ENCODE measurements at places on chromosomes 5 and 9.

DNA sequence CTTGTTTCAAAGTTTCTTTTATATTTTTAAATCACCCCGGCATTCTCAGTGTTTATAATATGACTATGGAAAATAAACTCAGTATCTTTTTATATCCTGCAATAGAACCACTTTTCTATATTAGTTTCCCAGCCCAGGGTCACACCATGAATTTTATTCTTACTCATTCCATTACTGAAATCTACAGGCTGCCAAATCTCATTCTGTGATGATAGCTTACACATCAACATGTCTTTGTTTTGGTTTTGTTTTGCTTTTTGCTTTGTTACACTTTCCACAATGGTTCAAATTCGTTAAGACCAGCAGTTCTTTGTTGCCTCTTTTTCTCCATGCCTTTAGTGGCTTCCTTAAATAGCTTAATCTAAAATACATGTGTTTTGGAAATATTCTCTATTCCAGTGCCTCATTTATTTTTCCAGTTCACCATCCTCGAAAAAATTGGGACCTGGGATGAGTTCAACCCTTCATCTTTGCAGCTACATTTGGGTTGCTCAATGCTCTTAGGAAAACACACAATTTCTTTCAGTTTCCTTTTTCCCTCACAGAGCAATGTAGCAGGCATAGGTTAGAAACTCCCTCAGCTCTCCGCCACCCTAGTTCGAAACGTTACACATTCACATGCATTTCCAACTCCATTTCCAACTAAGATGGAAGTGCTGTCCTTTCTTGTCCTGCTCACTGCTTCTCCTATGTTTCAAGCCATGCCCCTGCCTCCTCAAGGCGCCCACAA, 1146.3 kb downstream of the MAT2B start:
- DNase-seq, result no peak

DNA sequence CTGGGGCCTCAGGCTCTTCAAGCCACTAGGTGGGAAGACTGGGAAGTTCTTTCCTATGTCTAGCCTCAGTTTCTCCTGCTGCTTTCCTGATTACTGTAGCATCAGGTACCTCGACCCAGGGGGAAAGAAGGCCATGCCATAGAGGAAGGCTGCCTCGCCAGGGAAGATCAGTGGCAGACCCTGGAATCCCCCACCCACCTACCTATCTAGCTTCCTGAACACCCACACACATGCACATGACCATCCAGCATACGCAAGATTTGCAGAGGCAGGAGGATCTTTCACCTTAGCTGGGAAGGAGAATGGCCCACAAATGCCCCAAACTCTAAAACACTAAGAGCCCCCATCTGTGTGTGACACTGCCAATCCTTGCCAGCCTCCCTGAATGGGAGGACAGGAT, 8.0 kb downstream of the NR5A1 start:
- no peak for DNase-seq

GRCh38 chr5:29469581-29469980, 1723.9 kb upstream of the CDH6 start:
- no peak for DNase-seq

DNA sequence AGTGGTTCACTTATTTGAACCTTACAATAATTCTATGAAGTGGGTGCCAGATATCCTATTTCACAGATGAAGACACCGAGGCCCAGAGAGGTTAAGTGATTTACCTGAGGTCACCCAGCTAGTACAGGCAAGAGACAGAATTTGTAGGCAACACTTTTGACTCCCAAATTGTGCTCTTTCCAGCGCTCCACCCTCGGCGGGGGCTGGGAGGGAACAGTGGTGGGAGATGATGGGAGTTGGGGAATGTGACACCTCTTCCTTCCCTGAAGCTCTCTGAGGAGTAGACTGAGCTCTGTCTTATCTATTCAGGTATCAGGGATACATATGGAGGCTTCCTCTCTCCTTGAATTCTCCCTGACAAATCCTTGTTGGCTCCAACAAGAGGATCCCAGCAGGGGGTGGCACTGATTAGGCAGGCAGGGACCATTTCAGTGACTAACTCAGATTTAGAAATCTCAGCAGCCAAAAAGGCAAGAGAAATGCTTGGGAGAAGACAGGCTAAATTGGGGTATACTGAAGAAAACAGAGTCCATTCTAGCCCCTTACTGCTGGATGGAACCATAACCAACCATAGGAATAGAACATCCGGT, 95.8 kb upstream of the PANK3 start:
- DNase-seq, result no peak

GRCh38 chr9:8874482-8874881, 1074.9 kb upstream of the DMAC1 start:
- DNase-seq, result no peak

GRCh38 chr5:106956886-106957285, 713.9 kb downstream of the EFNA5 start:
- no peak for DNase-seq

- no peak for DNase-seq
Measured at GRCh38 chr9:76932757-76933156, 26.8 kb upstream of the PRUNE2 start.

GRCh38 chr5:159199780-159200179, 9.6 kb downstream of the RNF145 start:
- DNase-seq, result no peak

GRCh38 chr5:141360685-141361084, 891 bp downstream of the PCDHGB2 start:
- DNase-seq, result no peak

DNA sequence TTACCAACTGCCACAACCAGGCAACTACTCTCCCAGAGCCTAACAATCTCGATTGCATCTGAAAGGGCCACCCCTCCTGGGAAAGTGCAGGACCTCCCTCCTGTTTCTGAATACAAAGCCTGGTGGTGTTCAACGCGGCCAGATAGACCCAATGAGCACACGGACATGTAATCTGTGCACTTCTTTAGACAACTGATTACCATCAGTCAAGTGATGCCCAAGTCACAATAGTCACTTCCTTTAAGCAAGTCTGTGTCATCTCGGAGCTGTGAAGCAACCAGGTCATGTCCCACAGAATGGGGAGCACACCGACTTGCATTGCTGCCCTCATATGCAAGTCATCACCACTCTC, 739 bp downstream of the C9orf72 start:
- no peak for DNase-seq

GRCh38 chr5:88877826-88878225, 5.2 kb downstream of the MEF2C start:
- DNase-seq, result no peak

- DNase-seq, result no peak
Measured at GRCh38 chr5:1806199-1806598, 5.0 kb downstream of the NDUFS6 start.

DNA sequence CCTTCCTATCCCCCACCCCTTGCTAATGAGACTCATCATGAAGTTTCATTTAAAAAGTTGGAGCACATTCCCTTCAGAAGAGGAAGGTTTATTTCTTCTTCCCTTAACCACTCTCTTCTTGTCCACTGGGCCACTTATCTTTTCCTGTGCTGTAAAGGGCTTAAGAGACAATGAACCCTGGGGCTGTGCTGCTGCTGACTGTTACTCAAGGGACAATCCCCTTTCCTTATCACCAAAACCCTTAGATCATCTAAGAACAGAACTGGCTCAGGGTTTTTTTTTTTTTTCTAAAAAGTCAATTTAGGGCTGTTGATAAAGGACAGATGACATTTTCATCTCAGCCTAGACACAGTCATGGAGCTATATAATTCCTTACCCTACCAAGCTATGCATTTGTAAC, 29.6 kb downstream of the CAPSL start:
- no peak for DNase-seq

GRCh38 chr9:85262333-85262732, 479.4 kb downstream of the AGTPBP1 start:
- DNase-seq, result no peak

GRCh38 chr9:133347515-133347984, 381 bp downstream of the MED22 start:
- no peak for DNase-seq

GRCh38 chr5:34916518-34916917, 1.0 kb downstream of the BRIX1 start:
- DNase-seq, result no peak

- no peak for DNase-seq
Measured at GRCh38 chr9:106752581-106752980, 110.4 kb upstream of the ZNF462 start.

GRCh38 chr5:164256954-164257353, 751.5 kb downstream of the MAT2B start:
- DNase-seq, result no peak

DNA sequence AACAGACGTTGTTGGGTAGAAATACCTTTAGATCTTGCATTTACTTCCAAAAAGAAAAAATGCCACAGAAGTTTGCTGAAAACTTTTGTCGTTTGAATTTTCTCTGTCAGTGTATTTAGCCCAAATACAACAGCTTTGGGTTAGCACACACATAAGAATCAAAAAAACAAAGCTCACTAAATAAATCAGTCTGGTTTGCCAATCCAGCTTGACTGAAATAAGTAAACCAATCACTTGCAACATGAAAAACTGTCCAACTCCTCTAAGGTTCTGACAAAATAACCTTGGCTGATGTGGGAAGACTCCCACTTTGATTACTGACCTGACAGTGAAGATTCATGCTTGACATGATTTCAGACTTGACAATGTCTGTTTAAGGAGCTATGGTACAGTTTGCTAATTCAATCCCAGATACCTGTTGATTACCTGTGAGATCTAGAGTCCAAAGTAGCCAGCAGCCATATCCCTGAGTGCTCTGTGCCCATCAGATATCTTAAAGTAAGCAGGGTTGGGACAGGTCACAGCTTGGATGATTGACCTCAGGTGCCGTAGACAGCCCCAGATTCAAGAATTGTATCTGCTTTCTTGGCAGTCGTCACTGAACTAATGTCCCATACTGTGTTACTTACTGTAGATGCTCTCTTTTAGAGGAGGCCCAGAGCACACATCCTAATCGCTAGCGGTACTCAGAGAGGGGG, 727 bp downstream of the IGIP start:
- no peak for DNase-seq

Data from right forelimb (tissue), 1 donor.